ENCODE measurements at places on chromosomes 3 and 15.

DNA sequence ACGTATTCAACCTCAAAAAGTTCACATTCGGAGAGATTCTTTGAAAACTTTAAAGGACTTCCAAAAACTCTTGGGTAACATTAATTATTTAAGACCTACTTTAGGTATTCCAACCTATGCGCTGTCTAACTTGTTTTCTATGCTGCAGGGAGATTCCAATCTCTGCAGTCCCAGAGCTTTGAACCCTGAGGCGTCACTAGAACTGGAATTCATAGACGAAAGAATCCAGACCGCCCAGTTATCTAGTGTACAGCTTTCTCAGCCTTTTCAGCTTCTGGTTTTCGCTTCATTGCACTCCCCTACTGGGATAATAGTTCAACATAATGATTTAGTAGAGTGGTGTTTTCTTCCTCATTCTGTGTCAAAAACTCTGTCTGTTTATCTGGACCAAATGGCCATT, 711.3 kb downstream of the ROBO1 start:
- no peak for DNase-seq

DNA sequence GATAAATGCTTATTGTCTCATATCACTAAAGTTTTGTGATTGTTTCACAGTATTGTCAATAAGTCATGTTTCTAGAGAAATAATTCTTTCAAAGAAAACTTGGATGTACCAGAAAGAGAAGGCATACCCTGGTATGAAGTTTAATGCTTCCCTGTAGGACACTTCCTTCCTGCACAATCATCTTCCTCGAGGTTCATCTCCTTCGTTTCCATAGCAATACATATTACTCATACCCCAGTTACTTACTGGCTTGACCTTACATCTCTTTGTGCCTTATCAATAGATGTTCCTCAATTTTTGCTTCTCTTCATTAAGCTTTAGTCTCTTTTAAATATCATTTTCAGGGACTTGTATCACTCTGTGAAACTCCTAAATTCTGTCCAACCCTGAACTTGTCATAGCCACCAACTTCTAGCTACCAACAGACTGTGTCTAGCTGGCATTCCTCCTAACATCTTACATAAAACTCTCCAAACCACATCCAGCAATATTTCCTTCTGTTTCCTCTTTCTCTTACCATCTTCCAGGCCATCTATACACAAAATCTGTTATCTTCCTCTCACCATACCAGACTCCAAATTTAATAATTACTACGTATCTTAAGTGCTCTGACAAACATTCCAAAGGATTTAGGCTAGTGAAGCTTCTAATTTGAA, 134.3 kb downstream of the GADL1 start:
- DNase-seq, result no peak

- DNase-seq, result no peak
Observed at GRCh38 chr3:71530903-71531530, 52.5 kb downstream of the FOXP1 start.

- DNase-seq, result no peak
Observed at GRCh38 chr3:178184833-178185232, 351.4 kb upstream of the KCNMB2 start.

DNA sequence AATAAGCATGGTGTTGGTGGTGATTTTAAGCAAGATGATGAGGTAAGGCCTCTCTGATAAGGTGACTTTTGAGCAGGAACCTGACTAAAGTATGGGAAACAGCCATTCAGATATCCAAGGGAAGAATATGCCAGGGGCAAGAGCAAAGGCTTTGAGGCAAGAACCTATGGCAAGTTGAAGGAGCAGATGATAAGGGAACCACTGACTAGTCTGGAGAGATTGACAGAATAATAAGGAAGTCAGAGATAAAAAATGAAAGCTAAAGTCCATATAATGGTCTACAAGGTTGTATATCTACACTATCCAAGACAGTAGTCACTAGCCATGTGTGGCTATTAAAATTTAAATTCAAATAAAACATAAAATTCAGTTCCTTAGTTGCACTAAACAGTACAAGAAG, 2.5 kb upstream of the C3orf38 start:
- no peak for DNase-seq

DNA sequence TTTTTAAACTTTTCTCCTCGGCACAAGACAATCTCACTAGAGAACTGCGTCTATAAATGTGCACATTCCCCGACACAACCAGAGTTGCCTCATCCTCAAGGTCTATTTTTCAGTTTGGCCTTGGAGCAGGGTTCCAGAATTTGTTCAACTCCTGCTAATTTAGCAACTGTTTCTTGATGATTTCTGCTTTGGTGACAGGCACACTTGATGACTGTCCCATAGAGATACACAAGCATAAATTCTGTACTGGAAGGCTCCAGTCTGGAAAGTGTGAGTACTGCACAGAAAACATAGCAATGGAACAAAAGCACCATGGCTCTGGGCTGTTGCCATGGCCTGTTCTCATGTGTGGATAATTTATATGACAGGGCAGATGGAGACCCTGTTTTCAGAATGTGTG, 379.6 kb upstream of the PDZRN3 start:
- DNase-seq, result no peak

DNA sequence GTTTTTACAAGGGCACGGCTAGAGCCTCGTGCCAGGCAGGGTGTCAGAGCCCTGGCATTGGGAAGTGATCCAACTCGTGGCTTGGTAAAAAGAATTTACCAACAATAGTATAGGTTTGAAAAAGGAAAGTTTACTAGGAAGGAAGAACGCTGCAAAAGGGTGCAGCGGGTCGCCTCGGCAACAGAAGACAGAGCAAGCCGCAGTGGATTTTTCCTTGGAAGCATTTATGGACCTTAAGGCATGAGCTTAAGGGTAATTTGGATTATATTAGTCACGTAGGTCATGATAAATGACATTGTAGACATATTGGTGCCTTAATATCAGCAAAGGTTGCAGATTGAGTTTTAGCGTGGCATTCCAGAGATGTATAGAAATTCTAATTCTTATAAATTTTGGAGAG, 163.4 kb upstream of the PPP2R3A start:
- no peak for DNase-seq

DNA sequence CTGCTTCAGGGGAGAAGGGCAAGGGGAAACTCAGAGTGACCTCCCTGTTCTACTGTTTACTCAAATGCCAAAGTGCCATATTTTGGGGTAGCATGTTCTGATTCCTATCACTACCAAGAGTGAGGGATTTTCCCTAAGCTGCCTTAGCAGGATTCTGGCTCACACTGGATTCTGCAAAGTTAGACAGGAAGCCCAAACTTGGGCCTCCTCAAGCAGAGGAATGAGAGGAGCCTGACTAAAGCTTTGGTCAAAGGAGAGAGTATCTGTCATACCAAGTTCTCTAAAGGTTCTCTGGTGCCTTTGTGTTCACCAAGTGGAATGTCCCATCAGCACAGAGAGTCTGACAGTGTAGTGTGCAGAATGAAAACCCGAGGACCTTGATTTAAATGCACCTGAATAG, 8.8 kb upstream of the RARB start:
- DNase-seq, result no peak

DNA sequence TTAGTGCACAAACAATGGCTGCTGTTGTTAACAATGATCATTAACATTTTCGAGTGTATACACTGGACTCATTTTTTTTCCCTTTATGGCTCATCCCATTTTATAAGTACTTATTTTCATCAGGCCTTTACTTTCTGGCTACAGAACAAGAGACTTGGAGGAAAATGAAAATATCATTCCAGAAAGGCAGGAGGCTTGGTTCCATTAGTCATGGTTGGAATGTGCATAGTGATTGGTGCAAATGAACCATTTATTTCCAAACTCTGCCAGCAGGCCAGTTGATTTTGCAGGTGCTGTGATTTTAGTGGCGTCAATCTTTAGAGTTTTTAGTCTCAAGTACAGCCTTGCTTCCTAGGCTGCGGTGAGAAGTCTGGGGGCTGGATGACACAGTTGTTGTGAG, 151.8 kb downstream of the ITPR1 start:
- no peak for DNase-seq

DNA sequence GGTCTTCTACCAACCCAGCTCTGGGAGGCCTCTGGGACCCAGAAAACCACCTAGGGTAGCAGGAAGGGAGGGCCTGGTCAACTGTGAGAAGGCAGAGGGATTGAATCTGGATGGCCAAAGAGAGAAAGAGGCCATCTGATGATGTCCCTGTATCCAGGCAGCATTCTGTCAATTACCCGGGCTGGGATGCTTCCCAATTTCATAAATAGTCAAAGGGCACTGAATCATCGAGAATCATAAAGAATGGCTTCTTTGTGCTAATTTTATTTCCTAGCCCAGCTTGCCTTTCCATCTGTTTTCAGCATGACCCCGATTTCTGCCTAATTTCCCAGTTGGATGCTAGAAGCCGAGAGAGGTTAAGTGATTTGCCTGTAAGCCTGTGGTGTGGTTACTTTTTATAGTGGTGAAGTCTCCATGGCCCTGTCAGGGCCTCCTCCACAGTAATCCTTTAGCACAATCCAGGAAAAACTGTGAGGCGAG, 129.2 kb downstream of the FAM43A start:
- DNase-seq, result no peak

DNA sequence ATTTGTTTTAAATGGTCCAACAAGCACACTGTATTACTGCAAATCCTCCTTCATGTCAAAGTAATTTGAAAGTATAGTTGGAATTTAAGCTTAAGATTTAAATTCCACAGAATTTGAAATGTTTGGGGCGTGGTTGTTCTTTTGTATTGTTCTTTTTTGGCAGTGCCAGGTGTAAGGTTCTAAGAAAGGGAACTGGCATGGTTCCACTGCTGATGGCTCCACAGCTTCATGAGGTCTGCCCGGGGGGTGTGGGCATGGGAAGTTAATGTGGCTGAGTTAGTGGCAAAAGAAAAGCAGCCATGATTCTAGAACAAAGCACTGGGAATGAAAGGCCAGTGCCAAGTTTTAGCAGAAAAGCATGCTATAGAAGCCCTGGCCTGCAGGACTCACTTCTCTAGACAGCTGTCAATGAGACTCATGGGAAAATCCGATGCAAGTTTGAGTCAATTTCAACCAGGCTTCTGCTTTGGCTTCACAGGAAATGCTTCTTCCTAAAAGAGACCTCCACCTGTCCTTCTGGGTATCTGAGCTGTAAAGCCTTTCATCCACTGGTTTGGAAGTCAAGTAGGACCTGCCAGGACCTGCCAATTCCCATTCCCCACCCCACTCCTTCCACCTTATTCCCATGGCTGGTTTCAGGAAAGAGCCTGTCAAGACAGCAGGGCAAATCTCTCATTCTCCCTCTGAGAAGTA, 18.9 kb downstream of the CDCP1 start:
- DNase-seq, result no peak

GRCh38 chr15:40042791-40043320, 3.9 kb upstream of the SRP14 start:
- DNase-seq, result no peak

- no peak for DNase-seq
Observed at GRCh38 chr3:171824116-171824515, 13.8 kb upstream of the PLD1 start.

- no peak for DNase-seq
Observed at GRCh38 chr15:57053470-57053869, 135.0 kb downstream of the TCF12 start.

- DNase-seq, result no peak
Observed at GRCh38 chr3:32483772-32484171, 18.9 kb downstream of the CMTM6 start.
